ENCODE measurements at places on chromosomes 7 and 10.

GRCh38 chr10:124688889-124689670 is 55.1 kb downstream of the FAM53B start:
- no peak for DNase-seq

- no peak for DNase-seq
Measured at GRCh38 chr10:24205821-24206220, 3.1 kb upstream of the KIAA1217 start.

DNA sequence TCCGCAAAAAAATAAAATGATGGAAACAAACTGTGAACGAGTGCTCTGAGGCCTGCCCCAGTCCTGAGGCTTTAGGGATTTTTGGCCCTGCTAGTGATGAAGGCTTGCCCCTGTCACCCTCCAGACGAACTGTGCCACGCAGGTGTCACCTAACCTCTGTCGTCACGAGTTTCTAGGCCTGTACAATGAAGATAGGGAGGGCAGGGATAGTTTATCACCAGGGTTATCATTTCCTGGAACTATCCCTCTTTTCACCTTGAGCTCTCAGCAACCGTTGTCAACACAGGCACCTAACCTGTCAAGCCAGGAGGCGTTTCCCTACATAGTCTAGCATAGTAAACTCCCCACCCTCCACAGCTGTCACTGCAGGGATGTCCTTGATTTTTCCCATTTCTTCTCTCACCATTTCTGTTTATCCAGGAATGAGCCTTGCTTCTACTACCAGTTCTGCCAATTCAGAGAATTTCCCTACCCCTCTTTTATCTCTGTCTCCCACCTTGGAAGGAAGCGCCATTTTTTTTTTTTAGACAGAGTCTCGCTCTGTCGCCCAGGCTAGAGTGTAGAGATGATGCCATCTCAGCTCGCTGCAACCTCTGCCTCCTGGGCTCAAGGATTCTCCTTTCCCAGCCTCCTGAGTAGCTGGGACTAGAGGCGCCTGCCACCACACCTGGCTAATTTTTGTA is 2.2 kb upstream of the ACHE start:
- DNase-seq: no peak

DNA sequence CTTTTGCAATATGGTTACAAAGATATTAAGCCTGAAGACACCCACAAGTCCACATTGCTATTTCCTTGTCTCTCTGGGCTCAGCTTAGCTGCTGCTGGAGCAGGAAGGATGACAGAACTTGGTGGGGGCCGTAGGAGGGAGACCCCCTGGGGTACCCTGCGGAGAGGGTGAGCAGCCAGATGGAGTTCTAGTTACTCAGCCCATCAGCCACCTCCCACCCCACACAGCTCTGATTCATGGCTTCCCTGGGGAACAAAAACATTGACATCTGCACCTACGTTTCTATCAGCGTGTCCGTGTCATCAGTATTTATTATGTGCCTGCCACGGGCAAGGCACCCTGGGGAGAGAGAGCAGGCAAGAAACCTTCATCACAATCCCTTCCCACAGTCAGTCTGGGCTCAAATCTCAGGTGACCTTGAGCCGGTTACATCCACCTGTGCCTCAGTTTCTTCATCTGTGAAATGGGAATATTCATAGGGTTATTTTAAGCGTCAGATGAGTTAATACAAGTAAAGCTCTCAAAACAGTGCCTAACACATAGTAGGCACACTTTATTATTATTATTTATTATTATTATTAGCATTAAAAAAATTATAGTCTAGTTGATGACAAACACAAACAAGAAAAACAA is 131.5 kb downstream of the C10orf105 start:
- DNase-seq: no peak
